Activated CD4-positive, alpha-beta T cell treated with anti-CD3 and anti-CD28 coated beads, Interleukin-2, amount 10 ng/mL, durations not matched to agents 7 days and 5 days (primary cell): ENCODE measurements at places on chromosomes 3 and 15.

DNA sequence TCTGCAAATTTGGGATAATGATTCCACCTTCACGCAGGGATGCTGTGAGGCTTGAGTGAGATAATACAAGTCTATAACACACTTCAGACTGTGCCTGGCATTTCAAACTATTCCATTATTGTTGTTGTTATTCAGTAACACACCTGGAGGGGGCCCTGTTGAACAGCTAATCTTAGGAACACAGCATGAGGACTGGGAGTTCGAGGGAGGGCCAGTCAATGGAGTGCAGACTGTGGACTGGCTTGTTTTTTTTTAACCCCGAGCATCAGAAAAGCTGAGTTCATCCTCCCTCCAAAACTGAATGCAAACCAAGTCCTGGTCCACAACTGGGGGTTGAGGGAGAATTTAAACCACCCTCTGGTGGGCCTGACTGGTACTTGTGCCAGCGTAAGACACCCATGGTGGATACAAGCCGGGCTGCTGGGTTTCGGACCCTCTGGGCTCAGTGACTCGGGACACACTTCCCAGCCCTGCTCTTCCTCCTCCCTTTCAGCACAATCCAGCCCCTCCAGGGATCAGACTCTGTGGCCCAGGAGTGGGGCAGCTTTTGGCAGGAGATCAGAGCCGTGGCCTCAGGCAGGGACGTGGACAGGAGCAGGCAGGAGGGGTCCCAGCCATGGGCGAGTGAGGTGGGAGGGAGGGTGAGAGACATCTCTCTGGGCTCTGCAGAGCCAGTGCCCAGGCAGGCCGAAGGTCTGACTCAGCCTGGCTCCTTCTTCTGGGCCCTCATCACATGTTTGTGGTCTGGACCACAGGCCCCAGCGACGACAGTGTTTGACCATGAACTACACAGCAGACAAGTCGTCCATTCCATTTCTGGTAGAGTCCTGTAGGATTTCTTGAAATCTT lies 36.3 kb upstream of the MEX3B start:
- no peak for DNase-seq

DNA sequence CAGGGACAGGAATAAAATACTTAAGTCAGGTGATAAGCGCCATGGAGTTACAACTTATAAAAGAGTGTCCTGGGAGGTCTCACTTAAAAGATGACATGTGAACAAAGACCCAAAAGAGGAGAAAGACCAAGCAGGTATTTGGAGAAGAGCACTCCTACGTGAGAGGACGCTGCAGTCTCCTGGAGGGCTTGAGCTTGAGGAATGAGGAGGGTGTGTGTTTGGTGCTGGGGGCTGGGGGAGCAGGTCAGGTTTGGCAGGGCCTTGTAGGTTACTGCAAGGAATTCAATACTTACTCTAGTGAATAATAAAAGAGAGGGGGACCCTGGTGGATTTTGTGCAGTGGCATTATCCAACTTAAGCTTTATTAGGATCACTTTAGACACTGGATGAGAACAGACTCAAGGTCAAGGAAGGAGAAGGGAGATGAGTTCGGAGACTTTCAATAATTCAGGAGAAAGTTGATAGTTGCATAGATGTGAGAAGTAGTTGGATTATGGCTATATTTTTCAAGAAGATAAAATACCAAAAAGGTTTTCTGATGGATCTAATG lies 32.4 kb downstream of the TNIK start:
- no peak for DNase-seq

GRCh38 chr3:117059067-117059955 lies 349.7 kb downstream of the TUSC7 start:
- DNase-seq, result no peak

DNA sequence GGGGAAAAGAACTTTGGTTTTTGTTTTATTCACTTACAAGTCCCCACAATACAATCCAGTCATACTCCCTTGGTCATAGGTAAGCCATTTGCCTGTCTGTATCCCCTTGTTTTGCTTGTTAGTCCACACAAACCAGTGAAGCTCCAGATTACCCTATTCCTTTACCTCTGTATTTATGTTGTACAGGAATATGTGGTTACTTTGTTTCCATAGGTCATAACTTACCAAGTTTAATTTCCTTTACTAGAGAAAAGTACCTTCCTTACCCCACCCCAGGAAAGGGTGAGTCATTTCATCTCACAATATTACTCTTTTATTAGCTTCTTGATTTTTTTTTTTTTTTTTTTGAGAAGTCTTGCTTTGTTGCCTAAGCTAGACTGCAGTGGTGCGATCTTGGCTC lies 113.4 kb upstream of the LRRFIP2 start:
- no peak for DNase-seq

DNA sequence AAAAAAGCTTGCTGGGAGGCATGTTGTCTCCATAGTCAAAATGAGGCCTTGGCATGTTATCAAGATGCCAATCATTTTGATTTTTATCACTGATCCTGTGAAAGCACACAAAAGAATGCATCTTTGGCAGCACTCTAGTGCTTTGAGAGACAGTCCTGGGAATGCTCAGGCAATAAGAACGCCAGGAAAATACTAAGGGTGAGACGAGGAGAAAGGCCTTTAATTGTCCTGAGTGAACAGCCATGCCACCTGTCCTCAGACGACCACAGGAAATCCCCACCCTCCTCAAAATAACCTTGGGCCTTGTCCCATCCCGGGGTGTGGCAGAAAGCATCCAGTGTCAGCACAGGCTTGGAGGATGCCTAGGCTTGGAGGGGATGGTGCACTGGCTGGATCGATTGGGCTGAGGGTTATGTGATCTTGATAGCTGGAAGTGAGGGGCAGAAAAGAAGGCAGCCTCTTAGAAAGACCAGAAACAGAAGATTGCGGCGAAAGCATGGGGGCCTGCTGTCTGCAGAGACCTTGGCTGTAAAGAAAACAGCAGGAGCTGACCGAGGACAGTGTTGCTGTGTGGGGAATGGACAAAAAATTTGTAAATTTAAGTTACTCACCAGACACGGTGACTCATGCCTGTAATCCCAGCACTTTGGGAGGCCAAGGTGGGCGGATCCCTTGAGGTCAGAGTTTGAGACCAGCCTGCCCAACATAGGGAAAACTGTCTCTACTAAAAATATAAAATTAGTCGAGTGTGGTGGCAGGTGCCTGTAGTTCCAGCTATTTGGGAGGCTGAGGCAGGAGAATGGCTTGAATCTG lies 7.3 kb downstream of the TMEM158 start:
- DNase-seq, result no peak

DNA sequence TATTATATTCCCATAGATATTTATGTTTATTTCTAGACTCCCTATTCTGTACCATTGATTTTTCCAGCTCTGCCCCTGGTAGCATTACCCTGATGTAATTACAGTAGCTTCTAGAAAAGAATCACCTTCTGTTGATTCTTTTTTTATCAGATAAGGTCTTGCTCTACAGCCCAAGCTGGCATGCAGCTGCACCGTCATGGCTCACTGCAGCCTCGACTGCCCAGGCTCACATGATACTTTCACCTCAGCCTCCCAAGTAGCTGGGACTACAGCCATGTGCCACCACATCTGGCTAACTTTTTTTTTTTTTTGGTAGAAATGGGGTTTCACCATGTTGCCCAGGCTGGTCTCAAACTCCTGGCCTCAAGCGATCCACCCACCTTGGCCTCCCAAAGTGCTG lies 41.8 kb downstream of the SLC24A1 start:
- DNase-seq, result no peak

GRCh38 chr3:32257641-32258438 lies 19.4 kb downstream of the CMTM8 start:
- no peak for DNase-seq

GRCh38 chr3:133962849-133963248 lies 66.9 kb downstream of the SLCO2A1 start:
- DNase-seq, result no peak

GRCh38 chr3:9074079-9074478 lies 110.8 kb upstream of the RAD18 start:
- DNase-seq, result no peak

- DNase-seq, result no peak
Measured at GRCh38 chr15:51793521-51794305, 35.7 kb upstream of the TMOD3 start.

- DNase-seq, result no peak
Measured at GRCh38 chr15:31049682-31050615, 51.6 kb downstream of the TRPM1 start.

- DNase-seq, result peak; percentile 30
Measured at GRCh38 chr3:124467980-124468902, 262.0 kb upstream of the UMPS start.

DNA sequence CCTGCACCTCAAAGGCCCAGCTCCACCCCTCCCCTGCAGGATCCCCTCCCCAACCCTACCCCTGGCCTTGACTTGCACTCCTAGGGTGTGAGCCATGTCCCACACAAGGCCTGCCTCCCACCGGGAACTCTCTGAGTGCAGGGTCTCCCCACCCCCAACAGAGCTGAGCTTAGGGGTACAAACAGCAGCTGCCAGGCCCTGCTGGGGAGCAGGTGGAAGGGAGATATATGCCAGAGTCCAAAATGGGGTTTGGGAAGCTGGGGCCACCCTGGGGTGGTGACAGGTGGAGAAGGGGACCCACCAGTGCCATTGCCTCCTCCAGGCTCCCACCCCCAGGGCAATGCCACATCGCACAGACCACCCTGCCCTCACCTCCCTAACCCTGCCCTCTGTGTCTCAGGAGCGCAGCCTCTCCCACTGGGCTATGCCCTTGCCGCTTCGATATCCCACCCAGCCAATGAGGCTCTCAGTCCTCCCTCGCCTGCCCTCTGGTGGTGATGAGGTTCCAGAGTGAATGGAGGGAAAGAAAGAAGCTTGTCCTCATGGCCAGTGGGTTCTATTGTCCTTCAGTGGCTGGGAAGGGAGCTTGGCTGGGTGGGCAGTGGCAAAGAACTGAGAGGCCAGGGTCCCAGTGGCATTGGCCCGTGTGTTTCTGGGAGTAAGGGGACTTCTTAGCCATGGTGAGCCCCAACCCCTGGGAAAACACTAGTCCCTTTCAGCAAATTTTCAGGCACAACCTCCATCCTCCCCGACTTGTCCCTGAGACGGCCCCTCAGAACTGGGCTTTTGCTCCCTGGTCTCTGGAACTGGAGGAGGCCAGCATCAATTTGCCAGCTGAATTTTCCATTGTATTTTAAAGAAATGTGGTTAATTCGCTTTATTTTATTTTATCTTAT lies 46.8 kb downstream of the CYP11A1 start:
- DNase-seq, result peak; percentile 51

DNA sequence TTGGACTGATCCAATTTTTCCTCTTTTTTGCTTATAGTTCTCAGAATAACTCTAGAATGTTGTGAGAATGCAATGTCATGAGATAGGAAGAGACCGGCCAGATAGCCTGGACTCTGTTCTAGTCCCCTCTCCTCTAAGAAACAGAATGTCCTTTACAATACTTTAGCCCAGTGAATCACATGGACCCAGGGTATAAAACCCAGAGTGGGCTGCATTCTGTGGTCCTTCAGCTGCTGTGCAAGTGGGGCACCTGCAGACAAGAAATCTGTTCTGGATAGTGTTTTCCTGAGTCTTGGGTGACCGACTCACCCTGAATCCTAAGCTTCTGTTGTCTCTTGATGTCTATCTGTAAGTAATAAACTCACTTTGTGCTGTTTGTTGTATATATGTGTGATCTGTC lies 368.6 kb upstream of the DPH6 start:
- no peak for DNase-seq

DNA sequence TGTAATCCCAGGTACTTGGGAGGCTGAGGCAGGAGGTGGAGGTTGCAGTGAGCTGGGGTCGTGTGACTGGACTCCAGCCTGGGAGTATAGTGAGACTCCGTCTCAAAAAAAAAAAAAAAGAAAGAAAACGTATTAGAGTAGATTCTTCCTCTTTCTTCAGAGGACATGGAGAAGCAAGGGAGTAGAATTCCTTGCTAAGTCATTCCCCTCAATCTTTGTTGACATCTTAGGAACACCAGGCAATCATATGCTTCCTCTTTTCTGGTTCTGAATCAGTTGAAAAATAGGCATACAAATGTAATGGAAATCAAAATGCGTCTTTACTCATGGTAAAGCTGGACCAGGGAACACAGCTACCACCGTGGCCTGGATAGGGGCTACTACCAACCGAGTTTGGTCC lies 38.3 kb upstream of the ATOSA start:
- no peak for DNase-seq

DNA sequence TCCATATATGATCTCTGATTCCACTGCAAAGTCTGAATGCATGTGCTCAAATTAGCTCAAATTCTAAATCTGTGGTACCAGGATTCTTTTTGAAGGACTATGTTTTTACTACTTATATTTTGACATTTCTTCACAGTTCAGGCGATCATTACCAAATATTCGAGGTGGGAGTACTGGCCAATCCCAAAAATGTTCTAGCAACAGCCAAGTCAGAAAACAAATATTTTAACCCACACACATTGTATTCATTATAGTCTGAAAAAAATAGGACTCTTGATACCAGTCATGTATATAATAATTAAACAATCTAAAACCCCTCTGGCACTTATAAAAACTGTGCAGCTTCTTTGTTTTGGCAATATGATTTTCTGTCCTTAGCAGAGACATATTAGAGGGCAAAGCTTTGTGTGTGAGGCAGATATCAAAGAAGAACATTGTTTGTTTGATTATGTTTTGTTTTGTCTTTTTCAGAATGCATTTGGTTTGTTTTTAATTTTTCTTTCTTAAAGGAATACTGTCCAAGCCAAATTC lies 37.4 kb downstream of the FGF7 start:
- DNase-seq, result no peak

DNA sequence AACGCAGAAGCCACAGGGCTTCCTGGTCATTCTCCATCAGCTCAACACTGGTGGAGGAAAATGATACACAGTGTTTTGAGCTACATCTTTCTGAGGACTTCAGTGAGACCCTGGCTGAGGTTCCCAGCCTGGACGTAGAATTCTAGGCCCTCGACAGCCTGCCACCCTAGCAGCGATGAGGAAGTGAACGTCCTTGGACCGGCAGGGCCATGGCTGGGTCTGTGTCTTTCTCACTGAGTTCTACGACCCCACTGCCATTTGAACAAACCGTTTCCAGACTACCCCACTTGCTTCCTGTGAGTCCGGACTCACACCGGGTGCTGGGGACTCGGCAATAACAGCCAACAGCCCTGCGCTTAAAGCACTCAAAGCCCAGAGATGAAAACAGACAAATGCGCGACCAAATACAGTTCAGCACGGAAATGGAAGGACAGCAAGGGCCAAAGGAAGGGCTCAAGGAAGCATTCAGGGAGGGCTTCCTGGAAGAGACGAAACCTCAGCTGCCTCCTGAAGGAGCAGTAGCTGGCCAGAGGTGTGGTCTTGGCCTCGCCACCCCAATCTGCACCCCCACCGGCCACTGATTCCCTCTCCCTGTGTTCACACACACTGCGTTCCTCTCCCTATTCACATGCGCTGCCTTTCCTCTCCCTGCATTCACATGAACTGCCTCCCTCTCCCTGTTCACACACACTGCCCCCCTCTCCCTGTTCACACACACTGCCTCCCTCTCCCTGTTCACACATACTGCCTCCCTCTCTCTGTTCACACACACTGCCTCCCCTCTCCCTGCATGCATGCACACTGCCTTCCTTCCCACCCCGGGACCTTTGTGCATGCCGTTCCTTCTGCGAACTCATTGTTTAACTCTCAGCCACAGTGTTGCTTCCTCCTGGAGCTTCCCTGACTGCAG lies 136.3 kb upstream of the PRR20G start:
- DNase-seq, result no peak

GRCh38 chr15:50168783-50169411 lies 13.1 kb upstream of the SLC27A2 start:
- no peak for DNase-seq

GRCh38 chr3:22361521-22361920 lies 610.5 kb upstream of the ZNF385D start:
- no peak for DNase-seq

GRCh38 chr15:68177742-68178141 lies 27.4 kb downstream of the CALML4 start:
- no peak for DNase-seq
